ENCODE measurements at places on chromosomes 4 and X. TPM values are rescaled to one million over a fixed set of nuclear protein-coding genes. Genes with fewer than 3 reads are reported as not detected.

GRCh38 chrX:77527233-77528001, 80.2 kb downstream of the FGF16 start:
- DNase-seq: peak; percentile 56

- no peak for DNase-seq
These were observed 145.6 kb downstream of the SPATA18 start for GRCh38 chr4:52196606-52197130.

- DNase-seq: no peak
These were observed 129.0 kb upstream of the KCNIP4 start for GRCh38 chr4:22077571-22077970.

DNA sequence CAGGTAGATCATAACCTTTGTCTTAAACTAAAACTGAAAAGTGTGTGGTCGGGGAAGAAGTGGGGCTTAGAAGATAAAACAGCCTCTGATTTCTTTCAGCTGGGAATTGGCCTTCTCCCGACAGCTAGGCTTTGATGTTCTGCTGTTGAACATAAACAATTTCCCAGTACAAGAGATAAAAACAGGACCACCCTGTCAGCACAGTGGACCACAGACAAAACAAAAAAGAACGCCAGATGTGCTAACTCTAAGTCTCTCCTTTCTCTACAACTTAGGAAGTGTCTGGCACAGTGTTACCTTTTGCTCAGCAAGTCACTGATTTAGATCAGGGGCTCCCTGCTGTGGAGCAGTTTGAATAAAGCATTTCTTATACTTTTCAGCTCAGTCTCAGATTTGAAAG, 87.5 kb upstream of the UXT start:
- DNase-seq: no peak

DNA sequence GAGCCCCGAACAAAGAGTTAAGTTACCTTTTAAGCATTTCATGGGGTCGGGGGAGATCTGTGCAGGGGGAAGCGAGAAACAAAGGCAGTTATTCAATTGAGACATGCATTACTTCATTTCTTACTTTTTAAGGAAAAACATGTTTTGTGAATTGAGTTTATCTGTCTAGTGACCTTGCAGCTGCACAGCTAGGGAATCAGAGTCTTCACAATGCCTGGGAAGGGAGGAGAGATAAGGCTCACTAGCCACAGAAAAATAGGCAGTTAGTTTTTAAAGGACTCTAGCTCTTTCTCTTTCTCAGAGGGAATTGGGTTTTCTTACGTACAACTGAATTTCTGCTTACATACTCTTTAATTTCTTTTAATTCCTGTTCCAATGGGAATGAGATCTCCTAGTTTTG, 26.2 kb upstream of the ZBTB33 start:
- DNase-seq: no peak

DNA sequence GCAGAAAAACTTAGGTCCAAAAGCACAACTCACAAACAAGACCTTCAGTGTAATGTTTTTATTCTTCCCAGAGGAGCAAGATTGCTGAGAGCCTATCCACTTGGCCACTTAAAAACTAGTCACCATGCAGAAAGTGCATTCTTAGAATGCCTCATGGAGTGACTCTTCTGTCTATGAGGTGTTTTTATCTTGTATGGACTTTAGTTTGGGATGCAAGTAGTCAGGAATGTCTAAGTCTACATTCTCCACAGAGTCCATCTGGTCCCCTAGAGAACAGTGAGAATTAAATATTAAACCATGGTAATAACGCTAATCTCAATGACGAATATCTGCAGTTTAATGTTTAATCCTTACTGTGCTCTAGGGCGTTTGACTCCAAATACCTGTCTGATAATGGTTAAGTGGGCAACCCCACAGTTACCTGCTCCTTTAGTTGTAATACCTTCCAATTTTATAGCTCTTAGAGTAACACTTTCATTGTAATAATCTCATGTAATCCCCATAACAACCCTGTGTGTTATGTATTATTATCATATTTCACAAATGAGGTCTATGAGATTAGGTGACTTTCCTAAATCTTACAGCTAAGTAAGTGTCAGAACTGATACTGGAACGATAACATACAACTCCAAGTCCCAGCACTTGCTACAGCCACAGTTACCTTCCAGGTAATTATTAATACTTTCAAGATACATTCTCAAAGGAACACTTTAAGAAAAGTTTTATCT, 235.6 kb upstream of the JADE1 start:
- DNase-seq: no peak

DNA sequence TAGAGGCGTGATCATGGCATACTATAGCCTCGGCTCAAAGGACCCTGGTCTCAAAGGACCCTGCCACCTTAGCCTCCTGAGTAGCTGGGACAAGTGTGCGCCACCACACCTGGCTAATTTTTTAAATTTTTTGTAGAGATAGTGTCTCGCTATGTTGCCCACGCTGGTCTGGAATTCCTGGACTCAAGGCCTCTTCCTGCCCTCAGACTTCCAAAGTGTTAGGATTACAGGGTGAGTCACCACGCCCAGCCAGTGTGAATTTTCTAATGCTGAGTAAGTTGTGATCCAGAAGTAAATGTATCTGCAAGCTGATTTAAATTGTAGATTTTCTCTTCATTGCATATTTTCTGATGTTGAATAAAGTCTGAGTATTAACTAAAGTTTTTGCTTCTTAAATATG, 2.6 kb upstream of the ZNF674 start:
- DNase-seq: no peak

GRCh38 chrX:150872773-150873336, 25.6 kb downstream of the CD99L2 start:
- DNase-seq: no peak

DNA sequence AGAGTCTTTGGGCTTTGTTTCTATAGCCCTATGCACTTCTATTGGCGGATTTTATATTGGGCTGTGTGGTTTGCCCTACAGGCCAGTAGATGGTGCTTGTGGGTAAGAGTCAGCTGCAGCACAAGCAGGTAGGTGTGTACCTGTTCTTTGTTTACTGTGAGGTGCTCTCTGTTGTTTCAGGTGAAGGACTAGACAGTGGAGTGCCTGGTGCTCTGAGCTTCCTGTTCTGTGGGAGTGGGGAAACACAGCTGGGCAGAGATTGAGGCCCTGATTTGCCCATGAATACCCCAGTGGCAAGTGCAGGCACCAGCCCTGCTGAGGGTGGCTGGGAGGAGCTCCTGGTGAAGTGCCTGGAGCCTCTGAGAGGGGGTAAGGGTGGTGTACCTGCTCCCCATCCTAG, 26.3 kb upstream of the UCP1 start:
- no peak for DNase-seq

DNA sequence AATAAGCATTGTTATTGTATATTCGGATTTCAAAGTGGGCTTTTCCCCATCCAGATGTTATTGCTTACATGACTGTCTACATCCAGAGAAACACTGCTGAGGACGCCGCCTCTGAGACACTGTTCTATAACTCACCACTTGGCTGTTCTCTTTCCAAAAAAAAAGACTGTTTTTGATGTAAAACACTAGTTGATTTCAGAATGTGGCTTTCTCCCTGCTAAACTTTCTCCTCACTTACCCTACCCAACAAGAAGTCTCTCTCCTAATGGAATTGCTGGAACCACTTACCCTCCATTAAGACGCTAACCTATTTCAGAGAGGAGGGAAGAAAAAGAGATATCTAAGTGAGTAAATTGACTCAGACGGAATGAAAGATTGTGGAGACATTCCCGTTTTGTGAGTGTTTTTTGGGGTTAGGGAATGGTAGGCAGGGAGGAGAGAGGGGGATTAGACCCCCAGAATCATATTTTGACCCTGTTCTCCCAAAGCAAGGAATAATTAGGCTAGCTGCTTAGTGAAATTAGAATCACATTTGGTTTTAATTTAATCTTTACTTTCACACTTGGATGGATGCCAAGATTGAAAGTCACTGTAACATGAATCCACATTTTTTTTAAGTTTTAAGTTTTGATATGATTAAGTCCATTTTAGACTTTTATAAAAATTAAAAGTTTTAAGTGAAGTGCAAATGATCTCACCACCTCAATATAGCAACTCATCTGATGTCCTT, 174.9 kb downstream of the CHIC2 start:
- DNase-seq: no peak

GRCh38 chr4:70743731-70744130, 22.0 kb downstream of the RUFY3 start:
- no peak for DNase-seq

- no peak for DNase-seq
These were observed 57.8 kb upstream of the HCCS start for GRCh38 chrX:11053351-11053750.

GRCh38 chrX:1137531-1137930, 74.9 kb downstream of the CRLF2 start:
- DNase-seq: no peak

DNA sequence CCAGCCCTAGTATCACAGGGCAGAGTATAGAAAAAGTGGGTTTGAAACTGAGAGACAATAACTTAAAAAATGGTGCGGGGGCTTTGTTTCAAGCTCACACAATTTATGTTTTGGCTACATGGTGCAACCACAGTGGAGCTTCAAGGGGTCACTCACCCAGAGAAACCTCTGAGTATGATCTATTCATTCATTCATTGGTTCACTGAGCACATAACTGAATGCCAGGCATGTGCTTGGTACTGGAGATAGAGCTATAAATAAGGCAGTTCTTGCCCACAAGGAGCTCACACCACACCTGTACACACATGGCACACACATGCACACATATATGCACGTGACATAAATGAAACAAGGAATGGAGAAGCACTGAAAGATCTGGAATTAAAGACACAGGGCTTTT, 171.4 kb downstream of the NHS start:
- no peak for DNase-seq

DNA sequence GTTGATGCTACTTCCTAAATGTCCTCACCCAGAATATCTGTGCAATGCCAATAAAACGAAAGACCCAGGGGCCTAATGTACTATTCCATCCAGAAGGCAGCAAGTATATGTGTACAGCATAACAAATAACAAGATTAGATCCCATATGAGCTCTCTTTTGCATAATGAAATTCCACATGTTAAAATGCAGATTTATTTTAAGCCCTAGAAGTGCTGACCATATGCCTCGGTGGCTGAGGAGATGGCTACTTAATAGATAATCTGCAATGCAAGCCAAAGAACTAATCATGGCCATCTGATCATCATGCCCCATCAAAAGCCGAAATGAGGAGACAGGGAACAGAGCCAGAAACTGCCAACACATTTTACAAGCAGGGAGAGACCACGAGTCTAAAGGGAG, 293.5 kb downstream of the KCNIP4 start:
- no peak for DNase-seq

DNA sequence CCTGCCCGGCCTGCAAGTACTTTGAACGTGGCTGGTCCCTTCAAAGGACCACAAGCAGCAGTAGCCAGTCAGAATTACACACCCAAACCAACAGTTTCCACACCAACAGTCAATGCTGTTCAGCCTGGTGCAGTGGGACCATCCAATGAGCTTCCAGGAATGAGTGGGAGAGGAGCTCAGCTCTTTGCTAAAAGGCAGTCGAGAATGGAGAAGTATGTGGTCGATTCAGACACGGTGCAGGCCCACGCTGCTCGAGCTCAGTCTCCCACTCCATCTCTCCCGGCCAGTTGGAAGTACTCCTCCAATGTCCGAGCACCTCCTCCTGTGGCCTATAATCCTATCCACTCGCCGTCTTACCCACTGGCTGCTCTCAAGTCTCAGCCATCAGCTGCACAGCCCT, 104.4 kb upstream of the MYOZ2 start:
- DNase-seq: no peak

GRCh38 chr4:169841776-169842175, 84.0 kb upstream of the HPF1 start:
- DNase-seq: no peak

DNA sequence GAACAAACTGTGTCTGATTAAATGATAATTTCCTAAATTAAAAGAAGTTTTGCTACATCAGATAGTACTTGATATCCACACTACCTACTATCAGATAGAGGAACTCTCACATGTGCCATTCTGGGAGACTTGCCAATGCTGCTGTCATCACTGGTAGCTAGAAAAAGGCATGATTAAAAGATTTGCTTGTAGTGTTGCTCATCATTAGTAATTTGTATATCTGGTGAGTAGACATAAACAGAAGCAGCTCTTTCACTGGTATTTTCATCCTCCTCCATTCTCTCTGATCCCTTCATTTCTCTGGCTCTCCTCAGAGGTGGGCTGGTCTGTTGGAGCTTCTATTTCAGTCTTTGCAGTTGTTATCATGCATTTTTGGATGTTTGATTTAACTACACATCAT, 56.0 kb downstream of the SPRY1 start:
- DNase-seq: no peak

- no peak for DNase-seq
These were observed 32.4 kb downstream of the PPM1K start for GRCh38 chr4:88251924-88252323.

DNA sequence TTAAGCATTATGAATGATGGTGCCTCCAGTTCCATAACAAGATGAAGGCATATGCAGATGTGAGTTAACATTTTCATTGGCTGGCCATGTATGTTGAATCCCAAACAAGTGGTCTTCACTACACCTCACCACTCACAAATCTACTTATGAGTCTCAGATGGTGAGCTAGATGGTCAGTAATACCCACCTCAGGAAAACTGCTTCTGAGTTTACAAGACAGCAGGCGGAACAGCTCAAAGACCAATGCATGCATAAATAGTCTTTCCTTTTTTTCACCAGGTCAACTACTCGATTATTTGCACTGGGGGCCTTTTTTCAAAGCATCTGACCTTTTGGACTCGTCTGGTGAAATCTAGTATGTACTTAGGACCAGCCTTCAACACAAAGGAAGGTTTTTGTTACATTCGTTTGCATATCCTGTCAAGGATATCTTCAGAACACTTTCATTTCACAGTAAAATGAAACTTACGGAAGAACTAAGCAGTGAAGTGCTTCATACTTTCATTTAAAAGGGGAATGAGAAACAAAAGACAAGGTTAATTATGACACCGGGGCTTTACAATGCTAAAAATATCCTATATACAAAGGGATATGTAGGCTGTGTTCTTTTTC, 23.1 kb upstream of the TLR7 start:
- DNase-seq: no peak

DNA sequence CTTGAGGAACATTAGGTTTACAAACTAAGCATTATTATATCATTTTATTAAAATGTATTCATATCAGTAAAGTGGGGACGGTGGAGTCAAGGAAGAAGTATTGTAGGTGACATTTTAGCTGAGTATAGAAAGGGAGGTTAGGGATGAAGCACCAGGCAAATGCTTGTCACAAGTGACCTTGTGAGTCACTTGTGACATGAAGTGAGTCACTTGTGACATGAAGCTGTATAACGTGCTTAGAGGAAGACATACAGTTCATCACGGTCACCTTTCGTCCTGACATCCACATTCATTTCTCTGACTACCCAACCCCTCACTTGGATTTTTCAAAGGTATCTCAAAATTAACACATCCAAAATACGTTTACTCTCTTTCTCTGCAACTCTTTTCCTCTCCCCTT, 1034.8 kb downstream of the DMD start:
- no peak for DNase-seq

SLITRK4 gene
- total RNA-seq: 0.22 TPM

MMRN1 gene
- 10.1 TPM for total RNA-seq

WDR17 gene
- total RNA-seq: 0.25 TPM

SH3D19 gene
- 107 TPM for total RNA-seq

OPHN1 gene
- total RNA-seq: 3.8 TPM

MAMLD1 gene
- total RNA-seq: 2.3 TPM

TRIM60 gene
- total RNA-seq: not detected

UGT2B17 gene
- not detected for total RNA-seq

HOPX gene
- total RNA-seq: 64.8 TPM
